ENCODE measurements at places on chromosomes 7 and 10. TPM values are rescaled to one million over a fixed set of nuclear protein-coding genes. Genes with fewer than 3 reads are reported as not detected.

Gene GRID2IP
- total RNA-seq = not detected

Gene CYP3A4
- total RNA-seq = not detected

Gene LOXL4
- not detected for total RNA-seq

Gene SFR1
- total RNA-seq = 13.6 TPM

Gene UTF1
- total RNA-seq = not detected

Gene BMPER
- not detected for total RNA-seq

Gene PTPRN2
- 5.1 TPM for total RNA-seq

Gene ARHGAP22
- total RNA-seq = not detected

Gene RPEL1
- not detected for total RNA-seq

Gene NUDT13
- 0.86 TPM for total RNA-seq

Gene C1QL3
- total RNA-seq = not detected

Gene SLC26A3
- total RNA-seq = not detected

Gene DEPP1
- 1.7 TPM for total RNA-seq

Gene MSS51
- 3.9 TPM for total RNA-seq

Gene PAX4
- total RNA-seq = not detected

Gene FGL2
- total RNA-seq = 5.2 TPM

Gene UNCX
- not detected for total RNA-seq

Gene SEMA4G
- 1.0 TPM for total RNA-seq

Gene OR9A2
- not detected for total RNA-seq

Gene IFIT1B
- not detected for total RNA-seq

Gene SFTPD
- not detected for total RNA-seq

Gene GPRIN2
- not detected for total RNA-seq

Gene GLI3
- total RNA-seq = not detected

Gene SEMA3D
- not detected for total RNA-seq

Gene TMEM196
- total RNA-seq = not detected

Gene OR2A12
- total RNA-seq = not detected

Gene MKX
- 0.68 TPM for total RNA-seq

Gene PRPF18
- 21.7 TPM for total RNA-seq

Gene ZNF786
- total RNA-seq = 9.9 TPM

Gene BET1
- total RNA-seq = 21.1 TPM

Gene AKR1C4
- total RNA-seq = not detected

Gene STRIP2
- 21.0 TPM for total RNA-seq

Gene ATP6V0A4
- not detected for total RNA-seq

Gene CYP26A1
- total RNA-seq = not detected

Gene PRLHR
- total RNA-seq = not detected

Gene CLCN1
- not detected for total RNA-seq

Gene EN2
- not detected for total RNA-seq

Gene ASB10
- not detected for total RNA-seq

Gene PAPOLB
- total RNA-seq = not detected

Gene WEE2
- 0.05 TPM for total RNA-seq

Gene MKLN1
- total RNA-seq = 36.9 TPM

Gene KCND2
- total RNA-seq = not detected

Gene CLEC2L
- not detected for total RNA-seq

Gene SH2B2
- 0.30 TPM for total RNA-seq

Gene ANKRD26
- total RNA-seq = 6.9 TPM

Gene NYAP1
- total RNA-seq = not detected

Gene CNNM1
- total RNA-seq = 0.14 TPM

Gene NKX2-3
- not detected for total RNA-seq

Gene LEP
- not detected for total RNA-seq

Data from T-helper 2 cell treated with Interferon-gamma antibody and Interleukin-4, amounts not matched to agents 100 ng/mL and 5 ng/mL, for 36 hours (primary cell).